ENCODE measurements at places on chromosomes 7 and 10.

DNA sequence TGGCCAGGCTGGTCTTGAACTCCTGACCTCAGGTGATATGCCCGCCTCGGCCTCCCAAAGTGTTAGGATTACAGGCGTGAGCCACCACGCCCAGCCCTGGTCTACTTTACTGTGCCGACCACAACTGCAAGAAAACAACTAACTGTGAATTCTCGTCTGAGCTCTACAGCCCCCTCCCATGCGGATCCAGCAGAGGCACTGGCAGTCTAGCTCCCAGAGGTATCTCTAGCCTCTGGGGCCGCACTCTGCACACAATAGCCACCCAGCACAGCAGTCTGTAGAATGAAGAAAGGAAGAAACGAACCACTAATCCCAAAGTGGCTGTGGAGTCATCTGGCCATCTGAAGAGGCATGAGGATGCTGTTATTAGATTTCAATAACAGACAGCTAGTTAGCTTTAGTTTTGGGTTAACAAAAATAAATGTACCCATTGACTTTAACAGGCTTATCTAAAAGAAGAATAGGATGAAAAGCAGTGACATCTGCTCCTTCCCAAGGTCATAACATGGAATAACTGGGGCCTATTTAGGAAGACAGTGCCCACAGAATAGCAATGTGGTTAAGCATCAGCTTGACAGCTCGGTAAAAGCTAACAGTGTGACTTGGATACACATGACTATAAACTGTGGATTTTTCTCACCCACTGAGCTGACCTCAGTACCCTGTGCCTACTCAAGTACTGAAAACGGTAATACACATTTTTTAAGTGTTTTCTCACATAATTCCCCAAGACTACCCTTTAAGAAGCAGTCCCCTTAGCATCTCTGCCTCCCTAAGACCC is 131.9 kb downstream of the TNS3 start:
- DNase-seq: no peak

DNA sequence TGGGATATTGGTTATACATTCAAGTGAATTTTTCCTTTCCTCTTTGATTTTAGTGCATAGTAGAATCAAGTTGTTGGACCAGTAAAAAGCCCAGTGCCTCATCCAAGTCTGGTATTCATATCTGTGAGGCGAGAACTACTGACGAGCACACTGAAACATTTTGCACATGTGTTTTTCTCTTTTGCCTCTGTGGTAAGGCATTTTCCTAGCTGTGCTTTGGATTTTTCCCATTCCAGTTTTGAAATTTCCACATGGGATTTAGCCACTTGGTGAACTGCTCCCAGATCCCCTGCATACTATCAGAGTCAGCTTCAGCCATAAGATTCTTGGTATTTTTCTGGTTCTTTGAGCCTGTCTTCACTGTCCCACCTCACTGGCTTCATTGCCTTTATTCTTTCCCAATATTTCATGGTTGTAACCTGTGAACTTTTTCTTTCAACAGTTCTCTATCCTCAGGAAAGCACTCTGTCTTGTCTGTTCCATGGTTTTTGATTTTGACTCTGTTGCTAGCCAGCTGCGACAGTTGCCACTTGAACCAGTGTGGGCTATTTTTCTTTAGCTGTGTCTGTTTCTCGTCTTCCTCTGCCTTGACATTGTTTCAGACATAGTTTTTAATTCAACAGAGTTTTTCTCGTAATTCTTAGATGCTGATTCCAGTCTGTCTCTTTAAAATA is 239.0 kb downstream of the REEP3 start:
- DNase-seq: no peak

GRCh38 chr7:11155883-11156282 is 182.2 kb downstream of the PHF14 start:
- no peak for DNase-seq

DNA sequence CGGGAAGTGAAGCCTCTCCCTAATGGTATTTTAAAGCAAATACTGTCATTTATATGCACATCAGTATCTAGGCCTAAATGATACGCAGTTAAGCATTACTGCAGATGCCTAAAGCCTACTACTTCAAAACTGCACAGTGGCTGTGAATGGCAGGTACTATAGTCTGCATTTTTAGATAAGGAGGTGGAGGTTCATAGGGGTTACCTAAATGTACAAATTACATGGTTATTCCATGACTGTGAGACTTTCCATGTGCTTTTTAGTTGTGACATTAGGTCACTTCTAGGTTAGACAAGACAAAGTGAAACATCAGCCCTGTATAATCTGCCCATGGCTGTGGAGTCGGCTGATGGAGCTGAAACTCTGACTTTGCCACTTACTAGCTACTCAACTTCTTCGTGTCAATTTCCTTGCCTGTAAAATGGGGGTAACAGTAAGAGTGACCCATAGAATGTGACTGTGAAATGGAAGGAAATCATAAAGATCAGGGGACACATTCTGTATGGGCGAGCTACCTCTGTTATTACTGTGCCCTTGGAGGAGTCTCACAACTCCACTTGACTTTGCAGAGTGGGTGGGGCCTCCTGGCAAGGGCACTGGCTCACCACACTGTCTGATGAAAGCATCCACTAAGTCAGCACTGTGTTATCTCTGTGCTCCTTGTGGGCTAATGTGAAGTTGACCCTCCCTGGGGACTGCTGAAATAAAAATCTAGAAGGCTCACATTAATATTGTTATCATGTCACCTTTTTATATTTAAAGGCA is 239.4 kb downstream of the TNS3 start:
- no peak for DNase-seq

- no peak for DNase-seq
These were observed 13.2 kb upstream of the FRMPD2 start for GRCh38 chr10:48287417-48288391.

- DNase-seq: no peak
These were observed 29.6 kb upstream of the ABCB4 start for GRCh38 chr7:87505122-87505521.

DNA sequence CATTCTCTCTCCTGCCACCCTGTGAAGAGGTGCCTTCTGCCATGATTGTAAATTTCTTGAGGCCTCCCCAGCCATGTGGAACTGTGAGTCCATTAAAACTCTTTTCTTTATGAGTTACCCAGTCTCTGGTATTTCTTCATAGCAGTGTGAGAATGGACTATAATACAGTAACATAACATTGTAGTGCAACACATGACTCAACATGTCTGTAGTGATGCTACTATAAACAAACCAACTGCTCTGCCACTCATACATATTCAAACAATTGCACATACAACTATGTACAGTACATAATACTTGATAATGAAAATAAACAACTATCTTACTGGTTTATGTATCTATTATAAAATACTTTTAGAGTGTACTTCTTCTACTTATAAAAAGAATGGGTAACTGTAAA is 7.1 kb downstream of the ATOH7 start:
- DNase-seq: no peak

DNA sequence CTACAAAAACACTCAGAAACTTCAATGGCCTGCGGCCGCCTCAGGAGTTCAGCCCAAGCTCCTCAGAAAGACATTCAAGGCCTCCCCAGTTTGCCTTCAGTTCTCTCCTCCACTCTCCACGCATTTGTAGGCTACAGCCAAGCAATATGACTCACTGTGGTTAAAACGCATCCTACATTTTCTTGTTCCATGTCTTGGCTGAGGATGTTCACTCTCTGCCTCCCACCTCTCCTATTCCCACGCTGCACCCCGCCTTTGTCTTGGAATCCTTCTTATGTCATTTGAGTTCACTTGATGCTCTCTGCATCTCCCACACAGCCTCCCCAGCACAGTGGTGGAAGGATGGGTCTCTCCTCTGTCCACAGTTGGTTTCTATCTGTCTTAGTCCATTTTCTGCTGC is 184.8 kb downstream of the NPSR1 start:
- DNase-seq: no peak

GRCh38 chr10:117652228-117653169 is 110.0 kb downstream of the EMX2 start:
- DNase-seq: no peak

DNA sequence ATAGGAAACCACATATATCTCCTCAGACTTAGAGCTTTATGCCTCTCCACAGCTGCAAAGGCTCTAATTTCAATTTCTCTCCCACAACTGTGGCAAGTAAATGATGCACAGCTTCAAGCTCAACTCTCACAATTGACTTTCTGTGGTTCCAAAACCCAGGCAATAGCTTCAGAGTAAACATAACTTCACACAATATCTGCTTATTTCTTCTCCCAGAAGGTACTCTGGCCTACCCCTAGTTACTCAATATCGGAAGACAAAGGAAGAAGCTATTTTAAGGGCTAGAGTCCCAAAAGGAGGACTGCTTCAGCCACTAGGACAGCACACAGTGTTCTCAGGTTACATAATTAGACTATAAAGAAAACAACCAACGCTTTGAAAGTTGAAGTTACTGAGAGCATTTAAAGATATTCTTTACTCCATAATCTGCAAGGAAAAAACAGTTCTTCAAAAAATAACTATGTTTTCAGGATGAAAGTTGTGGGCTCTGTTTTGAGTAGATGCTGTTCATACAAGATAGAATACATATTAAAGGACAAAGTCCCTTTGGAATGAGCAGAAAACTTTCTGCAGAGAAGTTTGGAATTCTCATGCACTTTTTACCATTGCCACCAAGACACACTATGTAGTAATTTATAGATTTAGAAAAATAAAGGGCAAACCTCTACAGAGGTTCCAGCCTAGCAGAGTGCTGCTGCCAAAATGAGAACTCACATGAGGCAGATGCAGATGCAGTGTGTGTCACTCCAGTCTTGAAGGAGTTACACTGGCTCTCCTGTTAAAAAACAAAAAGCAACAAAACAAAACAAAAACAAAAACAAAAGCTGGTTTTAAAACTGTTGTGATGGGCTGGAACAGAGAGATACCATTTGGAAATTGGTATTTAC is 81.8 kb downstream of the NT5C2 start:
- no peak for DNase-seq

- no peak for DNase-seq
These were observed 64.1 kb downstream of the DOCK1 start for GRCh38 chr10:126969310-126969709.

DNA sequence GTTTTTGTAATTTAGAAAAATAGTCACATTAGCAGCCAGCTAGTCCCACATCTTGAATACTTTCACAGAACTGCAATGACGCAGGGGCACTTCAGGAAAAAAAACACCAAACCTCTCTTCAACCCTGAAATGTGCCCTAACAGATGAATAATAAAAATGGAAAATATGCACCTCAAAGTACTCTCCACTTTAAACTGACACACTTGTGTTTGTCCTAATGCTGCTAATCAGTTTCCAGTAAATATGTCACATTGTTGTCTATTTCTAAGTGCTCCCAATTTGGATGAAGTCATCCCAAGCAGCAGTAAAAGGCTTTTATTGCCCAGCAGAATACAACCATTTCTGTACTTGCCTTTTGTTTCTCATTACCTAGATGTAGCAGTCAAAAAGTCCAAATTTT is 86.7 kb downstream of the PARD3 start:
- no peak for DNase-seq

DNA sequence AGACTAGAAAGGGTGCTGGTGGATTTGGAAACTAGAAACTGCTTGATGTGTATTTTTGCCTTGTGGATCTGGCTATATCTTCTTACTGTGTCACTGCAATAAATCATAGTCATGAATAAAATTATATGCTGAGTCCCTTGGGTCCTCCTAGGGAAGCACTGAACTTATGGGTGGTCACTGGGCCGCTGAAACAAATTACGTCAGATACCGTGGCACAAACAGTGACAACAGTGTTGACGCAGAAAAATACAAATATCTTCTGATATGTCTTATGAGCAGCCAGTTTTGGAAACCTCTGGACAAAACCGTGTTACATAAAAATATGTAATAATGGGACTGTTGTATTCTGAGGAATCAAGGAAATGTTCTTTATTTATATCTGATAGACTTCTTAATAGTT is 260.1 kb upstream of the SORCS1 start:
- DNase-seq: no peak

GRCh38 chr7:77893813-77894212 is 95.2 kb downstream of the PHTF2 start:
- no peak for DNase-seq

DNA sequence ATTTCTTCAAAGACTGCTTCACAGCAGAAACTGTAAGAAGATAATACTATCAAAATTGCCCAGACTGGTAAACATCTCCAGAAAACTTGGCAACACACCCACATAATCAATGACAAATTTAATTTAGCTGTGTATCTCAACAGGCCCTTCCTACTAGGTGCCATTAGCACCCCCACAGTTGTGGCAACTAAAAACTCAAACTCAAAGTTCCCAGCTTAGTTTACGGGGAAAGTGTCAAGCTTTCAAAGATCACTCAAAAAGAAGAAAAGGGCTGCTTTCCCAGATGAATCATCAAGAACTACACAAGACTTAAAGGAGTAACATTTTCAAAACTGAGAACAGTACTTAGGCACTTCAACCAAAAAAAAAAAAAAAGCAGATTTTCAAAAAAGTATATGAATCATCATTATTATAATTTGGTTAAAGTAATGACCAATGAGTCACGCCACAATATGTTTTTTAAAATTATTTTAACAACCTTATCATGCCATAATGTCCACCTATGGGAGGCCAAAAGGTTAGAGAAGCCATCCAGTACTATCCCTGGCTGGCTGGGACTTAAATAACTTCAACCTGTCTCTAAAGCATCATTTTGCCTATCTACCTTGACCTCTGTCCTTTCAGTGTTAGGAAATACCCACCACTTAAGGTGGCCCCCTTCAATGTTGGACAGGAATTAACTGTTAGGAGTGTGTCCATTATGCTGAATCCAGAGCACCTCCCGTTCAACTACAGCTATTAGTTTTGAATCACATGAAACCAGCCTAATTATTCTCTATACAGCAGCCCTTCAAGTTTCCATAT is 90.8 kb downstream of the ZFAND4 start:
- no peak for DNase-seq

Data from forelimb muscle (tissue), 1 donor.